ENCODE measurements at places on chromosomes 13 and 19.

GRCh38 chr13:43196750-43197370, 173.5 kb downstream of the DNAJC15 start:
- DNase-seq = peak; percentile 88

DNA sequence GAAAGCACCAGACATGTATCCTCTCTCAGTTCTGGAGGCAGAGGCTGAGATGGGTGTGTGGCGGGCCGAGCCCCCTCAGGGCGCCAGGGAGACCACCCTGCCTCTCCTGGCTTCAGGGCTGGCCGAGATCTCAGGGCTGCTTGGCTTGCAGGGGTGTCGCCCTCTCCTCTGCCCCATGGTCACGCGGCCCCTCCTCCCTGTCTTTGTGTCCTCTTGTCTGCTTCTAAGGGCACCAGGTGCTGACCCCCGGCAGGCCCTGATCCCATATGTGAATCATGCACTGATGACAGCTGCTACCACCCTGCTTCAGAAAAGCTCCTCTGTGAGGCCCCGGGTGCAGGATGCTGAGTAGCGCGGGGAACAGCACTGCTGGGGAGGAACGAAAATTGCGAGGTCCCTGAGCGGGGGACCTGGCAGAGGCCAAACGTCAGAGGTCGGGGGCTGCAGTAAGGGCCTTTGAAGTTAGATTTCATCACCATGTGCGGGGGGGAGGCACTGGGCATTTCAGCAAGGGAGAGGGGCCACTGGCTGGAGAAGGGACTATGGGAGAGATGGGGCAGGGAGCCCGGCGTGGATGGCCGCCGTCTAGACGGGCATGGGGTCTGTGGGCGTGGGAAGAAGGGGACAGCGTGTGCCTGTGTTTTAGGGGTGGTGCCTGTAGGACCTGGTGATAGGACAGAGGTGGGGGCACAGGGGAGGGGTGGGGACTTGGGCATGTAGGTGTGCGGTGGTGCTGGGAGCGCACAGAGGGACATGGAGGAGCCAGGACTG, 125.2 kb downstream of the KDM4B start:
- DNase-seq = peak; percentile 29

DNA sequence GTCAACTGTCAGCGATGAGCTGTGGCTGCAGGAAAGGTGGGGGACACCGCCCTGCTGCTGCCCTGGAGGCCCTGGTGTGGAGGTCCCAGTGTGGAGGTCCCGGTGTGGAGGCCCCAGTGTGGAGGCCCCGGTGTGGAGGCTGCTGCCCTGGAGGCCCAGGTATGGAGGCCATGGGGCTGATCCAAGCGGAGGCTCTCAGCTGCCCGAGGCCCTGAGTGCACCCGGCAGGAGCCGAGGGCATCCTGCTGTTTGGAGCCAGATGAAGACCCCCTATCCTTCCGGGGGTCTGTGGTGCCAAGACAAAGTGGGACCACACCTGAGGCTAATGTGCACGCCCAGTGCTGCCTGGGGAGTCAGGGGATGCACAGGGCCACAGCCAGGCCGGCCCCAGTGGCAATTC, 210.4 kb upstream of the SOX1 start:
- no peak for DNase-seq

- DNase-seq = no peak
Measured at GRCh38 chr19:12112701-12113100, 27.4 kb downstream of the ZNF20 start.

DNA sequence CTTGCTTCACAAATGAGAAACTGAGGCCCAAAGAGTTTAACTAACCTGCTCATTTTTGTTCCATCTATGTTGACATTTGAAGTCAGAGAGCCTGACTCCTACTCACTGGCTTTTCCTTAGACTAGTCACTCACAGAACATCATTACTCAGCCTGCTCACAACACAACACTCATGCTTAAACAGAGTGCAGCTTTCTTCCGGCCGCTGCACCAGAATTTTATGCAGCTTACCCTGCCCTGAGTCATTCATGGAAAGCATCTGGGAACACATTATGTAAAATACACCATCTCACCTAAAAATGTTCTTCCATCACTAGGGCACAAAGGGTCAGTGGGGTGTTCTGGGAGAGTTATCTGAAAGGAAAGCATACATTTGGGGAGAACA, 303.4 kb downstream of the SPRY2 start:
- no peak for DNase-seq

GRCh38 chr13:45565331-45565730, 50.2 kb downstream of the ERICH6B start:
- DNase-seq = no peak

GRCh38 chr19:35592226-35592625, 6.3 kb downstream of the PMIS2 start:
- DNase-seq = peak; percentile 42

- DNase-seq = no peak
Measured at GRCh38 chr13:80603351-80603750, 262.4 kb upstream of the SPRY2 start.

DNA sequence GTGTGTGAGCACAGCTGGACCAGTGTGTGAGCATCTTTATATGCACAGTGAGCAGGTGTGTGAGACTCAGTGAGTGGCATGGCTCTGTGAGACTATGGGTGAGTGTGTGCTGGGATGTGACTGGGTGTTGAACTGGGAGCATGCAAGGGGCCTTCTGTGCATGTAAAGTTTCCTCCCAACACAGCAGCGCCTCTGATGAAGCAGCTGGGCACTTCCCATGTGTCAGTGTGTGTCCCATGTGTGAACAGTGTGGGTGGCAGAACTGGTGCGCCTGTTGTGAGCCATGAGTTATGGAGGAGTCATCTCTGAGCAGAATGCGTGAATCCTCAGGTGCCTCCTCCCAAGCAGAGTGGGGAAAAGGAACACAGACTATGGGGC, 24.1 kb downstream of the LGALS16 start:
- peak; percentile 1 for DNase-seq

- DNase-seq = peak; percentile 89
Measured at GRCh38 chr19:54464630-54465425, 1.2 kb upstream of the LENG9 start.

GRCh38 chr19:34712395-34713261, 21.4 kb upstream of the ZNF181 start:
- peak; percentile 69 for DNase-seq

DNA sequence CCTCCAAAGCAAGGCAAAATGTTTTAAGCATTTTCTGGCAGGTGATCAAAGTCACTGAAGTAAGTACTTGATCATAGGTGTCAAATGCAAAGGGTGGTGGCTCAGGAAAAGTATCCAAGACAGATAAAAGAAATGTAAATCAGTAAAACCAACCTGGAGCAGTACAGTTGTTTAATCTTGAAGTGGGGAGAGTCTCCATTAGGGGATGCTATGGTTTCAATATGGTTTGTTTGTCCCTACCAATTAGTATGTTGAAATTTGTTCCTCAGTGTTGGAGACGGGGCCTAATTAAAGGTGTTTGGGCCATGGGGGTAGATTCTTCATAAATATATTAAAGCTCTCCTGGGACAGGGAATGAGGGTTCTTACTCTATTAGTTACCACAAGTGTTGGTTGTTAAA, 1781.7 kb upstream of the PRR20A start:
- DNase-seq = no peak

GRCh38 chr19:6586726-6587092, 4.2 kb downstream of the CD70 start:
- DNase-seq = no peak

- DNase-seq = no peak
Measured at GRCh38 chr13:47044842-47045241, 148.0 kb upstream of the HTR2A start.

DNA sequence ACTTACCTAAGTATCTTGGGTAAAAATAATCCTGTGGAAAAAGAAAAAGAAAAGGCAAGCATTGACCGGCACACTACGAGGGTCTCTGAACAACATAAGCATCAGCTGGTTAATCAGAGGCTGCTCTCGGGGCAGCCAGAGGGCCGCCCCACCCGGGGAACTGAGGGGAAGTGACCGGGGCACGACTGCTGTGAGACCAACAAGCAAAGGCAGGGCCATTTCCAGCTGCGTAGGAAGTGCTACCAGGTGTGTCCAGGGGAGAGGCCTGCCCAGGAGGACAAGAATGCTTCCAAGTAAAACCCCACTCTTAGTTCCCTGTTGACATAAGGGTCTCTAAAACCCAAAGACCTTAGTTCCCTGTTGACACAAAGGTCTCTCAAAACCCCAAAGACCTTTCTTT, 15.9 kb downstream of the GAS6 start:
- peak; percentile 3 for DNase-seq

- no peak for DNase-seq
Measured at GRCh38 chr19:43607238-43608205, 4.4 kb upstream of the SRRM5 start.

- DNase-seq = no peak
Measured at GRCh38 chr13:40550130-40550529, 116.3 kb downstream of the FOXO1 start.

DNA sequence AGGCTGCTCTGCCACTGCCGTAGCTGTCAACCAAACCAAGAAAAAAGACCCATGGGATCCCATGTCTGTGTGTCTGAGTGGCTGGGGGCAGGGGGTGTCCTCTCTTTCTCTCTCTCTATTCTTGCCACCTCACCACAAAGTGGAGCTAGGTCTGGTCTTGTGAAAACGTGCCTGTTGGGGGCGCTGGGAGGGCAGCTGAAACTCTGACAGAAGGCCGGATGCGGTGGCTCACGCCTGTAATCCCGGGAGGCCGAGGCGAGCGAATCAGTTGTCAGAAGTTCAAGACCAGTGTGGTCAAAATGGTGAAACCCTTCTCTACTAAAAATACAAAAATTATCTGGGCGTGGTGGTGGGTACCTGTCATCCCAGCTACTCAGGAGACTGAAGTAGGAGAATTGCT, 29.2 kb downstream of the ZNF146 start:
- DNase-seq = no peak

DNA sequence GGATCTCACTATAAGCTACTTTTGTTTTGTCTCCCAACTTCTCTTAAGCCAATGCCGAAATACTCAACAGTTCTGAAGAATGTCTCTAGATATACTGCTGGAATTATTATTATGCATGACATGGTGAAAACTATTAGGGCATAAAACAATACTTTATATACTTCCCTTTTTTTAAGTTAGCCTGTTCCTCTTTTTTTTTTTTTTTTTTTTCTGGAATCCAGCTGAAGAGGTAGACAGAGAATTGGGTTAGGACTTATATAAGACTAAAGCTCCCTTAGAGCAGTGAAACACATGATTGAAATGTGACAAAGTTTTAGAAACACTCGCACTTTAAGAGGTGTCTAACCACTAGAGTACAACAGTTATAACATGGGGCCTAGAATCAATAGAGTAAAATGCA, 850.9 kb upstream of the PCDH9 start:
- no peak for DNase-seq

DNA sequence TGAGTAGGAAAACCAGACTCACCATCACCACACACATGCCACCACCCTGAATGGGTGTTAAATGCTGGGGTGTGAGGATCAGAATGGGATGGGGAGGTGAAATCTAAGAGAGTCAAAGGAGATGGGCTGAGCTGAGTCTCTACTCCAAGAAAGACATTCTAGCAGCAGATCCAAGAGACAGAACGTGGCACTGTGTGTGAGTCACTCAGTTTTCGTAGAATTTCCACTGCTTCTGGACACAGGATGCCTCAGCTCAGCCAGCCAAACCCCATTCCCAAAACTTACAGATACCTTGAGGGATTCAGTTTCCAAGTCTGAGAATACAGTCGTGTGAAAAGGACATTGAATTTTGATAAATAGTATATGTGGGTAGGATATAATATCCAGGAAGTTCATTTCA, 7.3 kb upstream of the CYP2A7 start:
- no peak for DNase-seq

DNA sequence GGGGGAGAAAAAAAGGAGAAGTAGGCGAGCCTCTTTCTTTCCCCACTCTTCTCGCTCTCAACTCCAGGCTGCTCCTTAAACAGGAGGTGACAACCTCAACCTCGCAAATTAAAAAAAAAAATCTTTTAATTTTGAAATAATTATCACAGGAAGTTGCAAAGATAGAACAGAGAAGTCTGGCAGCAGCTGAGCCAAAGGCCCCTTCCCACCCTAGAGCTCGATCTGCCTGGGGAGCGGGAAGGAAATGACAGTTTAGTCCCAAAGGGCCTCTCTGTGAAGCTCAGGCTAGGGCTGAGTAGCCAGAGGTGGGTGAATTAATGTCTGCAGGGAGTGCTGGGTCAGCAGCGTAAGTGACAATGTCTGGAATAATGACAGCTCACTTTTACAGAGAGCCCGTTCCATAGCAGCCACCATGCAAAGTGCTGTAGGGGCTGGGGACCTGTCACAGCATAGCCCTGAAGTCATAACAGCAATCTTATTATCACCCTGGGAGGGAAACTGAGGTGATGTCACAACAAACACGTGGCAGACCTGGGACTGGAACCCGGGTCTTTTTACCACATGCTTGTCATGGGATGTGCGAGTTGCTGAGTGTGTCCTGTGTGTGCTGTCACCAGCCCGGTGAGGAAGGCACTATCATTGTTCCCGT, 8.8 kb upstream of the CD22 start:
- peak; percentile 22 for DNase-seq

GRCh38 chr13:32878163-32878562, 138.1 kb upstream of the KL start:
- no peak for DNase-seq

DNA sequence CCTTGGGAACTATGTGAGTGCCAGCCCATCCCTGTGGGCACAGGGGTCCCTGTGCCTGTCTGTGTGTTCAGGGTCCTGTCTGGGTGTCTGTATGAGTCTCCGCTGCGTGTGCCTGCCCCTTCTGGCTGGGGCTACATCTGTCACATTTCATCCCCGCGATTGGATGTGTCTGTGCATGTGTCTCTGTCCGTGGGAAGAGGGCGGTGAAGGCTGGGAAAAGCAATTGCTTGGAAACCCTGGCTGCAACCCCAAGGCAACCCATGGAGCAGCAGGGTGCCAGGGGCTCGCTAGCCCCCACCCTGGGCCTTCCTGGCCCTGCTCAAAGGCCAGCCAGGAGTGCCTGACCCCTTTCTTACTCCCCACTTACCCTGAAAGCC, 1.4 kb downstream of the MAG start:
- DNase-seq = no peak

DNA sequence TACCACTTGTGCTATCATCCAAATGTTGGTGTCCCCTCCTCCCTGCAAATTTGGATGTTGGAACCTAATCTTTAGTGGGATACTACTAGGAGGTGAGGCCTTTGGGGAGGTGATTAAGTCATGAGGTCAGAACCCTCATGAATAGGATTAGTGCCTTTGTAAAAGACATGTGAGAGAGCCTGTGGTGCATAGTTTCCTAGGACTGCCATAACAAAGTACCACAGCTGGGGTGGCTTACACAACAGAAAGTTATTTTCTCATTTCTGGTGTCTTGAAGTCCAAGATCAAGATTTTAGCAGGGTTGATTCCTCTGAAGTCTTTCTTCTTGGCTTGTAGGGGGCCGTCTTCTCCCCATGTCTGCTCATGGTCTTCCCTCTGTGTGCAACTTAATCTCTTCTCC, 562.6 kb upstream of the ARGLU1 start:
- no peak for DNase-seq

GRCh38 chr13:30584051-30584731, 33.5 kb upstream of the USPL1 start:
- DNase-seq = no peak
